ENCODE measurements at places on chromosomes 12 and 14.

DNA sequence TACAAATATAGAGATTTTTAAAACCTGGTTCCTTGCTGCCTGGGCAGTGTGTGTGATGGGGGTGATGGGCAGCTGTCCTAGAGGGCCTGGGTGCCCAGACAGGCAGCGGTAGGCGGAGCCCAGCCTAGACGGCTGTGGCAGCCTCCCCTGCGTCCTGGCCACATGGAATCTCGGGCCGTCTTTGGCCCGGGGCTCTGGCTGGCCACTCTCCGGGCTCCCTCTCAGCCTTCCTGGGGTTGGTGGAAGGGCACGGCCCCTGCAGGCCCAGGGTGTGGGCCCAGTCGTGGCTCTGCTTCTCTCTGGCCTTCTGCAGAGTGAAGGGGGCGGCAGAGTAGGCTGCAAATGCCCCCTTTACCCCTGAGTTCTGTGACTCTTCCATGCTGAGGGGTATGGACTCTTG lies 2.3 kb downstream of the LRTM2 start:
- DNase-seq, result no peak

DNA sequence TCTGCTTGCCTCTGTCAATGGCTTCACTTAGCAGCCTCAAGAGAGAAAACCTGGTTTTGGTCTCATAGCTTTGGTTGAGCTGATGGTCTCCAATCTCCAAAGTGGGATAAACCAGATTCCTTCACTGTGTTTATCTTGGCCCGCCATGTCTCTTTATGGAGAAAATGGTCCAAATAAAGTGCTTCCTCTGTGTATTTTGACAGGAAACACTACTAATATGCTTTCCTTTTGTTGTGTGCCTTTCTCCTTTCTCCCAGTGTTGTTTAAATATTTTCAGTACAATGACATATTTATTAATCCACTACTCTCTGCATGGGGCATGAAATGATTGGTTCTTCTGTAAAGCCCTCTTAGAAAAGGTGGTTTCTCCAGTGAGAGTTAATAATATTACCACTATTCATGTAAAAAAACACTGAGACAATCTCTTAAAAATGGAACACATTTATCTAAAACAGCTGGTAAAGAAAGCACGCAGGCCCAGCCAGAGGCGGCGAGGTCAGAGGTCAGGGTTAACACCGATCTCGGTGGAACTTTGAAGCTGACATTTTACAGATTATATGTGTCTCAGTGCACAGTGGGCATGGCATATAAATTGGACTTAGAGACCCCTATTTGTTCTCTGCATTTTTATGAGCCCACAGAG lies 24.2 kb downstream of the TMEM30B start:
- DNase-seq, result no peak

GRCh38 chr14:54908190-54908589 lies 5.6 kb upstream of the GCH1 start:
- no peak for DNase-seq

DNA sequence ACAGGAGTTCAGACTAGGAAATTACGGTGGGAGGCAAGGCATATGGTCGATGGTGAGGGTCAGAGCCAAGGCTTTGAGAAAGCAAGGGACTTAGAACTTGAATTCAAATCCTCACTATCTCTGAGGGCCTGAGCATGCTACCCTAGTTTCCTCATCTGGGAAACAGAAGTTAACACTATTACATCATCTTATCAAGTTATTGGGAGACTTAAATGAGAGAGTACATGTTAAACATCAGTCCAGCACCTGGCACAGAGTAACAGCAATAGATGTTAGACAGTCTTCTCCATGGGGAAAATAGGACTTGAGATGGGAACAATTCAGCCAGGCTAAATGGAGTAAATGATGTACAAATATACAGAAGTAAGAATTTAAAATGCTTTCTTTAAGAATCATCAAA lies 38.5 kb downstream of the SLC38A1 start:
- DNase-seq, result peak; percentile 17

DNA sequence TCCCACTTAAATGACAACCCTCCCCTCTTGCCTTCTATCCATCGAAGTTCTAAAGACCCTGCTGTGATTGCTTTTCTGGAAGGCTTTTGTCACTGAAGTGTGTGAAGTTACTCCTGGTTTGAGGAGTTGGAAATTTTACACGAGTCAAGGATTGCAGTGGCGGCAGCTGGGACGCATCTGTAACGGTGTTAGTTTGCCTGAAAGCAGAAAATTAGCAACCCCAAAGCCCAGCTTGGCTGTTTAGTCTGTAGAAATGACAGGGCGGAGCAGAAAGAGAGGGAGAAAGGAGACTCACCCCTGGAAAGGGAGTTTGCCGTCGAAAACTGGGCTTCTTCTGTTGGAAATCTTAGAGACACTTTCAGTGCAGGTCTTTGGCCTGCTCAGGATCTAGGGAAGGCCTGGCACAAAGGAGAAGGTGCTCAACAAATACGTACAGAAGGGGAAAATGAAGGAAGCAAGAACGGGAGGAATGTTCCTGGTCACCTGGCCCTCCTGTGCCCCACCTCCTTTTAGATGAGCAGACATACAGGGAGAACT lies 931 bp upstream of the MYF5 start:
- no peak for DNase-seq

DNA sequence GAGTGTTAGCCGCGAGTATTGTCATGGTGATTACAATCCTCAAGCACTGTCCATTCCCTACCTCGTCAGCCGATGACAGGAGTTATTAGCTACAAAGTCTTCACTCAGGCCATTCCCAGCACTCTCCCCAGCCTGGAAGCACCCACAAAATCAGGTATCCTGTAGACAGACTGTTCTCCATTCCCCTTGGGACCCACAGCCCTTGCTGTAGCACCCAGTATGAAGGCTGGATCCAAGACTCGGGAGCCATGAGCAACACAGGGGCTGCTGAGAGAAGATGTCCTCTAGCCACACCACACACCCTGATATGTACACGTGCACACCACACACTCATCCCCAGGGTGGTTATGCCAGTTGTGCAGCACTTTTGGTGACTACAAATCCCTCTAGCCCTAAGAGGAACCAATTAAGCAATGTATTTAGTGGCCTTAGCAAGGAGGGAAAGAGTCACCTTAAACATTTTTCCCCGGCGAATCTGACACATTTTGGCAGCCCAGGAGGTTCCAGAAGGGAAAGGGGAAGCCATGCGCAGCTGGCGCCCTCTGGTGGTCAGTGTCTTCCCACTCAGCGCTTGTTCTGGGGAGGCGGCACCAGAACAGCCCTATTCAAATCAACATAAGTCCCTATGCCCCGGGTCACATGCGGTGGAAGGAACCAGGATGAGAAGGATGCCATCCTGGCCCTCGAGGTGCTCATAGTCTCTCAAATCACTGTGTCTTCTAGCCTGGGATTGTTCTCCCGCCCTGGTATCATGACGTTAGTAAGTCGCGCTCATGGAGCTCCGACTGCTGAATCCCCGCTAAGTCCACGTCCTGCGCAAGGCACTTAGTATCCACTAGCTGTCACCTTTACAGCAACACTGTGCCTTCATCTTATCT lies 96.9 kb downstream of the GCH1 start:
- peak; percentile 11 for DNase-seq

- DNase-seq, result peak; percentile 35
Measured at GRCh38 chr12:56158926-56159461, 835 bp downstream of the MYL6 start.

GRCh38 chr14:23299211-23299957 lies 3.3 kb downstream of the PPP1R3E start:
- no peak for DNase-seq

- no peak for DNase-seq
Measured at GRCh38 chr14:54593860-54594259, 26.9 kb downstream of the SAMD4A start.

DNA sequence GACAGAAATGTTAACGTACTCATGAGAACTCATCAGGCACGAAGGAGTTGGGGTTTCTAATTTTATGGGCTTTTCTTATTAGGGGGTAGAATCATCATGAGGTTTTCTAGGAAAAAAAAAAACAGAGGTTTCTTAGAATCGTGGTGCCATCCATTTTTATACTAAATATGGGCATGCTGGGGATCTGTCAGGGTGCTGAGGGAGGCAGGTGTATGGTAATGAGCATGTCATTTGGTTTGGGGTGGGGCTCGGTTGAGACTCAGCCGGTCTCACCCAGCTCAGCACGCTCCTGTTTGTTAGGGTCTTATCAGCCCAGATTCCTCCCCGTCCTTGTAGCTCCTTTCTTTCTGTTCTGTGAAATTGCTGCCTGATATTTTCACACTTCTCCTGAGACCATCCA lies 98.2 kb downstream of the DICER1 start:
- DNase-seq, result no peak
